Keratinocyte (primary cell): ENCODE measurements at places on chromosomes 12 and 14.

DNA sequence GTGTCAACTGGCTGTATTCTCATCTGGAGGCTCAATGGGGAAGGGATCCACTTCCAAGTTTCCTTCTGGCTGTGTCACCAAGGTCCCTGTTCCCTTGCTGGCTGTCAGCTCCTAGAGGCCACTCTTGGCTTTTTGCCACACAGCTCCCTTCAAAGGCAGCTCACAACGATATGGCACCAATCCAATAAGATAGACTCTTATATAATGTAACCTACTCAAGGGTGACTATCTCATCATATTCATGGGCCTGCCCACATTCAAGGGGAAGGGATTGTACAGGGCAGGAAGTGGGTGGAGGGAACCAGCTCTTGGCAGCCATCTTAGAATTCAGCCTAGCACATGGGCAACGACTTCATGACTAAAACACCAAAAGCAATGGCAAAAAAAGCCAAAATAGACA, 98.7 kb upstream of the PLXNC1 start:
- DNase-seq: no peak

GRCh38 chr12:92107621-92108131, 38.0 kb downstream of the BTG1 start:
- DNase-seq: no peak

GRCh38 chr12:110619534-110619953, 5.6 kb downstream of the TCTN1 start:
- no peak for DNase-seq

- no peak for DNase-seq
Observed at GRCh38 chr14:98169170-98169587, 1102.8 kb downstream of the BCL11B start.

DNA sequence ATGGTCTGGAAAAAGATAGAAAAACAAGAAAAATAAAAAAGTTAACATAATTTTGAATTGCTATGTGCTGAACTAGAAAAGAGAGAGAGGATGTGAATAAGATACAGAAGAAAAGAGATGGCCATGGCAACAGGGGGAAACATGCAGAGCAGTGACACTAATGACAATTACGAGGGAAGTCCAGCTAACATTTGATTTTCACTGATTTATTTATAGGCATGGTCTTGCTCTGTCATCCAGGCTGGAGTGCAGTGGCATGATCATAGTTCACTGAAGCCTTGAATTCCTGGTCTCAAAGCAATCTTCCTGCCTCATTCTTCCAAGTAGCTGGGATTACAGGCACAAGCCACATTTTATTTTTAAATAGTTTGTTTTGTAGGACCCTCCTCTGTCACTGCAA, 1.8 kb downstream of the OR6C74 start:
- no peak for DNase-seq

- DNase-seq: no peak
Observed at GRCh38 chr14:52918486-52918885, 32.4 kb downstream of the FERMT2 start.

GRCh38 chr12:95178136-95178535, 39.1 kb downstream of the FGD6 start:
- no peak for DNase-seq

DNA sequence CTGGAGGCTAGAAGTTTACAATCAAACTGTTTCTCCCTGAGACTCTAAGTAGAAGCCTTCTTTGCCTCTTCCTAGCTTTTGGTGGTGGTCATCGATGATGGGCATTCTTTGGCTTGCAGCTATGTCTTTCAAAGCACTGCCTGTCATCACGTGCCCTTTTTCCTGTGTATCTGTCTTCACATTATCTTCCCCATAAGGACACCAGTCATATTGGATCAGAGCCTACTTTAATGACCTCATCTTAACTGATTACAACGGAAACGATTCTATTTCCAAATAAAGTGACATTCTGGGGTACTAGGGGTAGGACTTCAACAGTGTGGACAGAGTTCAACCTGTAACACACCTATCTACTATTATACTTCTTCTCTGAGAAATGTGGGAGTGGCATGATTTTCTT, 31.1 kb upstream of the IFNG-AS1 start:
- no peak for DNase-seq

DNA sequence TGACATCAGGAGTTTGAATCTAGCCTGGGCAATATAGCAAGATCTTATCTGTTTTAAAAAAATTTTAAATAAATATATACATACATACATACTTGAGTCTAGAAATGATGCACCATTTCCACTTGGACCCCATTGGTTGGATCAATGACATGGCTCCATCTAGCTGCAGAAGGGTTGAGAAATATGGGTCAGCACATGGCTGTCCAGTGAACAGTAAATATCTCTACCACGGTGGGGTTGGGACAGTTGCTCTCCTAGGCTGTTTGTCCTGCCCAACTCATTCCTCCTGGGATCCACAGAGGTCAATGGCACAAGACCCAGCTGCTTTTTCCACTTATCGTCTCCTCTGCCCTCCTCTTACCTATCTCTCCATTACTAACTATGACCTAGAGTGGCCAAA, 23.6 kb downstream of the PLEKHH1 start:
- DNase-seq: no peak

- DNase-seq: no peak
Observed at GRCh38 chr14:26484562-26484961, 113.3 kb downstream of the NOVA1 start.

GRCh38 chr14:67426983-67427606, 15.1 kb upstream of the PLEK2 start:
- DNase-seq: no peak

DNA sequence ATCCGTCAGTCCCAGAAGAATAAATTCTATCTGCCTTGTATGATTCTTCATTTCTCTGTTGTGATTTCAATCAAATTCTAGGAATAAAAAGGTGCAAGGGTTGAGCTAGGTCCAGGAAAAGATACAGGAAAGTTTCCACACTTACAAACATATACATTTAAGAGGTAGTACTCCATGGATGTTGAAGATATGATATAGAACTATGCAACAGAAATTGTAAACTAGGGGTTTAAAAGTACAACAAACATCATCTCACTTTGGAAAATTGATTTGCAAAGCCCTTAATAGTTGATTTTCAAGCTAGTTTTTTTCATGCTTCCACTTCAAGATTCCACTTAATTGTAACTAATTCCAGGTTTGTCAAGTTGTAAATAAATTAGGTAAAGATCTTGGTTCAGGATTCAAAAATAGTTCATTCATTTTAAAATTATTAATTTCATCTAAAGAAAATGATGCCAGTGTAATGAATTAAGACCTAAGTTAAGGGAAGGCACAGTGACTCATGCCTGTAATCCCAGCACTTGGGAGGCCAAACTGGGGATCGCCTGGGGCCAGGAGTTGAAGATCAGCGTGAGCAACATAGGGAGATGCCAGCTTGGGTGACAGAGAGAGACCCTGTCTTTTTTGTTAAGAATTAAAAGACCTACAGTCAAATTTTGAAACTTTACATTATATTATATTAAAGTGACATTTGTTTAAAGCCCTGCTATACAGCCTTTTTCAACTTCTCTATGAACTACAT, at the start of gene OR6C70:
TSS of gene OR6C70 (minus strand) at position 51 of the 742 bp plus-strand sequence. CDS start at position 51, 0 bp downstream.
- DNase-seq: no peak

- no peak for DNase-seq
Observed at GRCh38 chr12:116818341-116818856, 62.8 kb downstream of the HRK start.

GRCh38 chr14:49971156-49972130, 78.6 kb downstream of the ARF6 start:
- no peak for DNase-seq

DNA sequence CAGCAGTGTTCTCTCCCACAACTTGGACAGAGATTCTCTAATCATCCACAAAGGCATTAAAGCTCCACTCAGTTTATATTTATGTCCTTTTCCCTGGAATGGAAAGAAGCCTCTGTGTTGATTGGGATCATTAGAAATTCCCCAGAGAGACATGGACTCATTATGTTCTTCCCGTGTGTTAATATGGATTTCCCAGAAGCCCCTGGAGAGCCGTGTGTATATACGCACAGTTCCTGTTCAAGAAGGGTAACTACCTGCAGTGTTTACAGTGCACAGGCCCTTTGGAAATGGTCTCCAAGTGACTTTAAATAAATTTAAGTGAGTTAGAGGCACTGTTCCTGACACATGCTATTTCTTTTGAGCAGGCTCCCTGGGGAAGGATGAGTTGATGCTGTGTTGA, 428.0 kb upstream of the TMTC1 start:
- DNase-seq: no peak

GRCh38 chr12:131950182-131950913, 606 bp downstream of the EP400 start:
- no peak for DNase-seq

DNA sequence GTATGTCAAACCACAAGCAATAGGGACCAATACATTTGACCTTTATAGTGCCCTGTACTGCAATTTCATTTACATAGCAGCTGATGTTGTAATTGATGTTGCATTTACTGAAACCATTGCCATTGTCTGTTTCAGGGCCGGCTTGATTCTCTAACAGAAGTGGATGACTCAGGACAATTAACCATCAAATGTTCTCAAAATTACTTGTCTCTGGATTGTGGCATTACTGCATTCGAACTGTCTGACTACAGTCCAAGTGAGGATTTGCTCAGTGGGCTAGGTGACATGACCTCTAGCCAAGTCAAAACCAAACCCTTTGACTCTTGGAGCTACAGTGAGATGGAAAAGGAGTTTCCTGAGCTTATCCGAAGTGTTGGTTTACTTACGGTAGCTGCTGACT, 216.0 kb downstream of the AKAP6 start:
- DNase-seq: no peak

DNA sequence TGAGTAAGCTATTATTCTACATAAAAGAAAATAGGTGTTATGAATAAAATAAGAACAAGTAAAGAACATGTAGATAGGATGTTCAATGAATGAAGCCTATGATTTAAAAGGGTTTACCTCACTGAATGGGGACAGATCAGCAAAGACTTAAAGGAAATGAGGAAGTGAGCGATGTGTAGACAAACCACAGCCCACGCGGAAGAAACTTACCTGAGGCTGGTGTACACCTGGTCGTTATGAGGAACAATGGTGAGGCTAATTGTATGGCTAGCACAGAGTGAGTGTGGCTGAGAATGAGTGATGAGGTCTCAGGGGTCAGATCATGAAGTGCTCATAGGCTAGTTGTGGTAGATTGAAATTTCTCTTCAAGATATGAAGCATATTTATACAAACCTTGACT, 221.7 kb downstream of the ALG10B start:
- no peak for DNase-seq

- DNase-seq: no peak
Observed at GRCh38 chr14:75069121-75069810, at the start of gene ZC2HC1C. ZC2HC1C (plus strand) TSS chr14:75069641; CDS start chr14:75070574, 933 bp downstream.

DNA sequence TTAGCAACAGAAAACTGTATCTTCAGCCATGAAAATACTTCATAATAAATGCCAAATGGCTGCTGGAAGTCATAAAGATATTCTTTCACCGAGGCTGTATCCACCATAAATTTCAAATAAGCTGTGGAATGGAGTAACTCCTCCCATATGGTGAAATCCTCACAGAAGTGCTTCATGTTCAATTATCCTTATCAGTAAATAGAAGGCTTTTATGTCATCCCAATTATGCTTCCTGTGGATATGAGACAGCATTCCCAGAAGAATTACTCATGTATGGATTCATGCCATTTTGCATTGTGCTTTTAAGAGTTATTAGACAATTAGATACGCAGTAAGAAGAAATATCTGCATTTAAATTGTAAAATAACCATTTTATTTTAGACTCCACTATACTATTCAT, 99.0 kb downstream of the RTN1 start:
- no peak for DNase-seq

- no peak for DNase-seq
Observed at GRCh38 chr14:34338056-34338455, 124.0 kb downstream of the SPTSSA start.

DNA sequence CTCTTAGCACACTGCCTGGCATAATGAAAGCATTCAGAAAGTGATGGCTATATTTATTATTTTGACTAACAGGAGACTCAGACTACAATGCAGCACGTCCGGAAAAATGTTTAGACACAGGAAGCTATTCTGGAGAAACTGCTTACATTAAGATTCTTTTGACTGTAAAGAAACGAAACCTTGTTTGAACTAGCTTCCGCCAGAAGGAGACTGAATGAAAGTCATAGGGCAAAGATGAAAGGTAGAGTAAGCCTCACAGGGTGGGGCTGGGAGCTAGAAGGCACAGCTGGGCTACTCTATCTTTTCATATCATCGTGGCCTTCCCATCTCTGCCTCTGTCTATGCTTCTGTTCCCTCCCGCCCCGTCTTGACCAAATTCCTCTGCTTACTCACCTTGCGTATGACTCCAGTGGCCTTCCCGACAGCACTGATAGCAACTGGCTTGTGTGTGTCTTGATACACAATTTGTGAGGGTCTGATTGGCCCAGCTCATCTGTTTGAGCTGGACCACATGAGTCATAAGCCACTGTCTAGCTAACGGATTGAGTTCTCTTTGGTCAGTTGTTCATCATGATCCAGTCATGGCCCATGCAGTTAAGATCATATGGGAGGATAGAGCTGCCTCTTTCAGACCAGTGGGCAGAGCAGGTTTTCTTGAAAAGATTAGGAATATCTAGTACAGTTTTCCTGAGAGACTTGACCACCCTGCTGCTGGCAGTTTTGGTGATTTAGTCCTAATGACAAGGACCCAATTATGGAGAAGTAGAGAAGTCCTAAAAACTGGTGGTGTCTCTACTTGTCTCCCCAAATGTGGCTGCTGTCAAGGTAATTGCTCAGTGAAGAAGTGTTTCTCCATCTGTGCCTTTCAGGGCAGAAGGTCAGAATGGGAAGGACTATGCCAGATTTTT, 151.5 kb upstream of the SLC38A2 start:
- peak; percentile 69 for DNase-seq

- DNase-seq: no peak
Observed at GRCh38 chr12:11986165-11986564, 84.6 kb upstream of the BCL2L14 start.

DNA sequence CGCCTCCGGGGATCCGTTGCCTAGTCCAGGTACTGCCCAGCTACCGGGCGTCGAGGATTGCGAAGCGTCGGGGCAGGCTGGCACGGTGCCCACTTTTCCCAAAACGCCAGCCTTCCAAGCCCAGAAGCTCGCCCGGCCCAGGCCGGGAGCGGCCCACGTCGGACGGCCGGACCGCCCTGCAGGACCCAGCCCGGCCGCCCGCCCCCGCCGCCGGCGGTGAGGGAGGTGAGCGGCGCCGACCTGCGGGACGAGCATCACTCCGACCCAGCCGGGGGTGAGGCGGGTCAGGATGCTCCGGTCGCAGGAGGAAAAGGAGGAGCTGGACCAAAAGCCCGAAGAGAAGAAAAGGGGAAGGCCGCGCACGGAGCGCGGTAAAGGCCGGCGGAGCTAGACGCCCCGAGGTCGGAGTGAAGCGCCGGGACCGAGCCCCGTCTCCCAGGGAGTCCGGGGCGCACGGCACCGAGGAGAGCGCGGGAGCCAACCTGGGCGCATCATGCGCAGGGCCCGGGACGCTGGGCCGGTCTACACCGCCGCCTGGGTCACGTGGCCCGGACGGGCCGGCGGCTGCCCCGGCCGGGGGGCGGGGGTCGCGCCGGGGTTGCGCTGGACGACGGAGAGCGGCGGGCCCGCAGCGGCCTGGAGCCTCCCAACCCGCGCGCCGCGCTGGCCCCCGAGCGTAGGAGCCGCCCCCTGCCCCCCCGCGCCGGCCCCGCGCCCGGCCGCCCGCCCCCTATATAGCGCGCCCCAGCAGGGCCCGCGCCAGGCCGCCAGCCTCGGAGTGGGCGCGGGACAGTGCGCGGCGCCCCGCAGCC, at the start of gene AQP5:
TSS of gene AQP5 (plus strand) at position 762 of the 812 bp plus-strand sequence. CDS start 146 bp downstream, outside the sequence.
- DNase-seq: no peak
